ENCODE measurements at places on chromosomes 6 and 20.

DNA sequence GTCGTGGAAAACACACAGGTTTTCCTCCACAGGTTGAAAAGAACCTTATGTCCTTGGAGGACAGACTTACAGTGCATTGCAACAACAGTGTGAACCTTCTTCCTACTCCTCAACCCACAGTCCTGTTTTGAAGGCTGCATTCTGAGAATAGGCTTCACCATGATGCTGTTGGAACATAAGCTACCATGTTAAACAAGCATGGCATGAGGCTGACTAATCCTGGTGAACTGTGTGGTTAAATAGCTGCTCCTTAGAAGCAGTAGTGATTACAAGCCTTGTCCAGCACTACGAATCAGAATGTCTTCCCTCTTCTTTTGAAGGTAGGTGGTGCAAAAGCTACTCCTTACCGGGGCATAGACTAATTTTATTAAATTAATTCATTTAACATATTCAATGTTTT is 368.5 kb upstream of the EPHA7 start:
- no peak for DNase-seq

DNA sequence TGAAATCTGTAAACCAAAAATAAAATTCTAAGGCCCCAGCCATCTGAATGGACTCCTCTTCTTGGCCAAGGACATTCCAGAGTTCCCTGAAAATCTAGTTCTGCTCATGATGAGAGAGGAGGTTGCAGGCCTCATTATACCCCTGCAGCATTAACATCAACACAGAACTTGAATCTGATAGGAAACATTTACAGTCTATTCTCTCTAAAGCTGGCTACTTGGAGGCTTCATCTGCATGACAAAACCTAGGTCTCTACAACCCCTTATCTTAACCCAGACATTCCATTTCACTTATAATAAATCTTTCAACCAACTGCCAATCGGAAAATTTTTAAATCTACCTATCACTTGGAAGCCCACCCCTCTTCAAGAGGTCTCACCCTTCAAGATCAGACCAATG is 15.7 kb downstream of the RTN4IP1 start:
- DNase-seq, result no peak

GRCh38 chr6:52572536-52572935 is 4.3 kb downstream of the TRAM2 start:
- DNase-seq, result no peak

GRCh38 chr20:49483018-49483695 is 689 bp upstream of the KCNB1 start:
- no peak for DNase-seq

GRCh38 chr6:104929353-104929752 is 27.6 kb upstream of the LIN28B start:
- no peak for DNase-seq

GRCh38 chr6:34067814-34068213 is 78.1 kb downstream of the GRM4 start:
- DNase-seq, result no peak

GRCh38 chr6:45265246-45265645 is 62.9 kb upstream of the RUNX2 start:
- DNase-seq, result no peak

DNA sequence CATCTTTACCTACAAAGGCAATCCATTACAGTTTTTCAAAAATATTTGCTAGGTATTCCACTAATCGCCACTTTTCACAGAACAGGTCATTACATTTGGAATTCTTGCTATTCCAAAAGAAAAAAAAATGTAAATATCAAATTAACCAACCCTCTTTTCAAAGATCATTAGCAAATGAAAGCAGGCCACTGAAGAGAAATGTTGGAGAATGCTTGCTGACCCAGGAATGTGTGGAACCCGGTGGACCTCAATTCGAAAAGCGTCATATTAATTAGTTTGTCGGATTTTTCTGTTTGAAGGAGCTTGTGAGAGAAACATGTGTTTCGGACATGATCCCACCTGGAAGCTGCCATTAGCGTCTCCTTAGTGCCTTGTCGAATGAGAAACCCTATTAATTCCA is 27.9 kb upstream of the SERPINB9 start:
- no peak for DNase-seq

GRCh38 chr6:33490198-33490597 is 35.8 kb downstream of the ZBTB9 start:
- DNase-seq, result no peak

DNA sequence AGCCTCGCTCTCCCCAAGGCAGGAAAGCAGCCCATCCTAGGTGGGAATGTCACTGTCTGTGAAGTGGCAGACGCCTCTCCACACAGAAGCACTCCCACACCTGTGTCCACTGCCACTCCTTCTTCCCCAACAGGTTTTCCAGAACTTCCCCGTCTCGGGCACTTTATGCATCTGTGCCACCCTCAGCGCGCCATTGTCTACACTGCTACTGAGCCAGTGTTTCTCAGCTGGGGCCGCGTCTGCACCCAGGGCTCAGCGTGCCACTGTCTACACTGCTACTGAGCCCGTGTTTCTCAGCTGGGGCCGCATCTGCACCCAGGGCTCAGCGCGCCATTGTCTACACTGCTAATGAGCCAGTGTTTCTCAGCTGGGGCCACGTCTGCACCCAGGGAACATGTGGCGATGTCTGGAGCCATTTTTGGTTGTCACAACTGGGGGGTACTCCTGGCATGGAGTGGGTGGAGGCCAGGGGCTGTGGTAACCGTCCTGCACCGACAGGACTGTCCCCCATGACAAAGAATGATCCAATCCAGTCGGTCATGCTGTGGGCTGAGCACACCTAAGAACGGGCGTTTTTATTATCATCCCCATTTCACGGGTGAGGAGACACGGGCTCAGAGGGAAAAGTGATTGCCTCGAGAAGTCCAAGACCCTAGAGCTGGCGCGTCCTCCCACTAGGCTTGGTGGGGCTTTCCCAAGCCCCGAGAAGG is 41.7 kb upstream of the ZBP1 start:
- peak; percentile 13 for DNase-seq

GRCh38 chr20:50153500-50154377 is at the start of gene PEDS1:
Gene PEDS1 (minus strand): TSS chr20:50153723. CDS start chr20:50153637, 86 bp downstream.
- DNase-seq, result peak; percentile 90

DNA sequence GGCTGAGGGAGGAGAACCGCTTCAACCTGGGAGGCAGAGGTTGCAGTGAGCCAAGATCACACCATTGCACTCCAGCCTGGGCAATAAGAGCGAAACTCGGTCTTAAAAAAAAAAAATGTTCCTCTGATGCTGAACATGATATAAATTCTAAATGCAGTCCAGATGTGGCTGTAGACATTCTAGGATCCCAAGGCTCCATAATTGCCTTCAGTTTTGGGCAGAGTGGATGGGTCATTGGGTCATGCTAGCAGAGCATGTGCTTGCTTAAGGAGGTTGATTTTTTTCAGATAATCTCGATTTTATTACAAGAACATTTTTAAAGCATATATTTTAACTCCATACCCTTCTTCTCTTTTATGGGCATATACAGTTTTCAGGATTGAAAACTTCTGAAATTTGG is 112.0 kb downstream of the UTRN start:
- no peak for DNase-seq

DNA sequence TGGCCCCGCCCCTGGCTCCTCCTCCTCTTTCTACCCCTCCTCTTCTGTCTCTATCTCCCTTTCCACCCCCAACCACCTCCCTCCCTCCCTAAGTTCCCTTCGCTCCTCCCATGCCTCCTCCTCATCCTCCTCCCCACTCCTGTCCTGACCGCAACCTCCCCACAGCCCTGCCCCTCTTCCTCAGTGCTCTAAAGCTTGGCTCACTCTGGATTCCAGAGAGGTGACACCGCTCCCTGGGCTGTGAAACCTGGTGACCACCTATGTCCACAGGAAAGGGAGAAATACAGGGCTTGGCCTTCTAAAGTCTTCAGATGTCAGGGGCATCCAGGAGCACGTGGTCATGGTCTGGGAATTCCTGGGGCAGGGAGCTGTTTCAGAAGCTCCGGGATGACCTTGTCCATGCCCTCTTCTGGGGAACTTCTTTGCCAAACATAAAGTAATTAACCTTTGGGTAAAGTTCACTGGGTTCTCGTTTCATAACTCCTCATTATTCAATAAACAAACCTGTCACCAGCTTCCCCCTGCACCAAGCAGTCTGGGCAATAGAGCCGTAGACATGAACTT is 345 bp upstream of the CST5 start:
- no peak for DNase-seq

DNA sequence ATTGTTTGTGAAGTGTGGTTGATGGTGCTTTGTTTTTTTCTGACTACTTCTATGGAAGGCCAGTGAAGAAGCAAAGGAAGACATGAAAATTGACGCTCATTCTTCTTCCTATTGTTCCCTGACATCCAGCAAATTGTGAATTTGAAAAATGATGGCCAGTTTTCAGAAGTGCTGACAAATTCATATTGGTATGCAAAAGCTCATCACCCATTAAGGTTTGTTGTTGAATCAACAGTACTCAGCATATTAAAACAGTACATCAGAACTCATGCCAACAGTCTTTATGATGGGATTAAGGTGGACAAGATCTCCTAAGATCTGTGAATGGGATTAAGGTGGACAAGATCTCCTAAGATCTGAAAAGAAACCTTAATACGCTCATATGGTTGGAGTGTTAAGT is 1.0 kb upstream of the MTG2 start:
- no peak for DNase-seq

- no peak for DNase-seq
Measured at GRCh38 chr20:6006603-6006949, 47.3 kb downstream of the LRRN4 start.

DNA sequence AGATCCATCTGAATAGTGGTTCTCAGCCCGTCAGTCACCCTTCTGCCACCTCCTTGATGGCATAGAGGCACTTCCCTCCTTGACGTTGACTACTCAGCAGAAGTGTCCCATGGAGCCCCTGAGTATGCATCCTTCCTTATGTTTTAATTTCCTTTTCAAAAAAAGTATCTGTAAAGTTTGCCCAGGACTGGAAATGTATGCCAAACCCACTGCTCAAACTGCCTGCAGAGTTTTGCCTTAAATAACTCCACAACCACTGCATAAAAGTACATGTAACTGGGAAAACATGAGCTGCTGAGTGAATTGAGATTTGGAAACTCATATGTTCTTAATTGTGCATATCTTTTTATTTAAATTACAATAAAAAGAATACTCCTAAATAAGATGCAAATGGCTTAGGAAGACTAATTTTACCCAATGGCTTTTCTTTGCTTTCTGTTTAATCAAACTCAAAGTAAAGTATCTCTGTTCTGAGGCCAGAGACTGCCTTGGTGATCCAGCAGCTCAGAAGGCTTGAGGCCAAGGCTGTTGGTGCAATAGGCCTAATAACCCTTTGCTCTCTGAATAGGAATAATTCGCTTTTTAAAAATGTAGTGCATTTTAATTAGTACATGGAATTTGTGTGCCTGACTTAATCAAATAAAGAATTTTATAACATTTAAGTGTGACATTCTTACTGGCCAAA is 90.4 kb downstream of the FNDC1 start:
- no peak for DNase-seq

DNA sequence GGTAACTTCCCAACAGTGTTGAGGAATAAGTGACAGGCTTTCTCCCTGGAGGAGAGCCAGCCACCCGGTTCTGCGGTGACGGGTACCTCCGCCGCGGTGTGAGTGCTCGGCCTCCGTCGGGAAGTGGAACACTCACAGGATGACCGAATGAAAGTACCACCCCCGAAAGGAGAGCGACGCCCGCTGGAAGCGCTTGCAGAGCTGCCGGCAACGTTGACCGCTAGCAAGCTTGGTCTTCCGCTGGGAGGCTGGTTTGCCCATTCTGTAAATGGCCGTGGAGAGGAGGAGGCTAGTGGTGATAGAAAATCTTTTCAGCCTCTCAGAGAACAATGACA is 614 bp upstream of the TMEM242 start:
- peak; percentile 60 for DNase-seq

DNA sequence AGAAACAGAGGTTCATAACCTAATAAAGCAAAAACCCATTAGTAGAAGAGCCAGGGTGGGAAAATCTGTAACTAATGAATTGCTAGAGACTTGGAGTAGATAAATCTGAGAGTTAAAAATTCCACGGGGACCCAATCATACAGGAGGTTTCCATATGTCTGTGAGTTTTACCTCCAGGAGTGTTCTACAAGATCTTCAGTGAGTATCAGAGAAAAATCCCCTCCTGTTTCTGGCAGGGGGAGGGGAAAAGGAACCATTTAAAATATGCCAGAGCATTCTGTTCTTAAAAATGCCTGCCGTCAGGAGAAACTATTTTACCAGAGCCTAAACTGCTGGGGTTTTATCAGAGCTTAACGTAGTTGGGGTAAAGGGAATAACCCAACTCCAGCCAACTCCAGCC is 54.0 kb upstream of the PLN start:
- DNase-seq, result no peak

DNA sequence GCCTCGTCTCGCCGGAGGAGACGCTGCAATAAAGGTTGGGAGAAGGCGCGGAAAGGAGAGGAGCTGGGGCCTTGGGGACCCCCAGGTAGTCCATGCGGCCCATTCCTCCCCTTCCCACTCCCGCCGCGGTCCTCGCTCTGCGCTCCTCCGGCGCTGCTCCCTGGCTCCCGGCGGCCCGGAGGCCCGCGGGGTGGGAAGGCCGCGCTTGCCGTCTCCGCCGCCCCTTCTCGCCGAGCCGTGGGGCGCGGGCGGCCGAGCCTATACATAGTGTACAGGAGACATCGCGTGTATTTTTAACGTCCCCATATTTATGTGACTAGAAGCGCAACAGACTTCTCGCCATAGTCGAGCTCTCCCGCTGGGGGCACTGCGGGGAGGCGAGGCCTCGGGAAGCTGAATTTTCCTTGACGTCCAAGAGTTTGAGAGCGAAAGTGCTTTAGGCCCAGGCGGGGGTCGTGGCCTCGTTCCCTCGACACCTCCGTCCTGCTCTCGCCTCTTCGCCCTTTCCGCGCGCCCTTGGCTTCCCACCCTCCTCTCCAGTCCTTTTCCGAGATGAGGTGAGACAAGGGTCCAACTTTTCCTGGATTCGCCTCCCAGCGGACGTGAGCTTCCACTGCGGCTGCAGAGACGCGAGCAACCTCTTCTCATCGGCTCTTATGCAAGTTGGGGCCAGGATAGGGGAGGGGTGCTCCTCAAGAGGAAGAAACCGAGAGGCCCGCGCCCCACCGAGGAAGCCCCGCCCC is 29.0 kb downstream of the SLC12A5 start:
- DNase-seq, result peak; percentile 37

DNA sequence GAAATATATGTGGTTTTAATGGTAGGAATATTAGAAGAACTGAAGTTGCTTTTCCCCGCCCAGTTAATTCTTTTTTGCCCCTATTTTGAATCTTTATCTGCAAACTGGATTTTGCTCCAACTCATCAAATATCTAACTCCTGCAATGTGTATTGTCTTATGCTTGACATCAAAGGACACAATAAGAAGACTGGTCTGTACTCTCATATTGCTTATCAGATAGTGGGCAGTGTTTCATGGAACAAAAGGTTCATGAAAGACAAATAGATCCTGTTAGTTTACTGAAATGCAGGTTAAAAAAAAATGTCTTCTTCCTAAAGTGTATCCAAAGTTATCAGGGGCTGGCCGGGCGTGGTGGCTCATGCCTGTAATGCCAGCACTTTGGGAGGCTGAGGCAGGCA is 27.7 kb upstream of the GTF3C6 start:
- DNase-seq, result no peak

GRCh38 chr20:10330071-10330470 is 104.0 kb downstream of the MKKS start:
- no peak for DNase-seq

- DNase-seq, result no peak
Measured at GRCh38 chr20:51512645-51513044, 29.9 kb downstream of the NFATC2 start.

Measured in activated naive CD8-positive, alpha-beta T cell treated with anti-CD3 and anti-CD28 coated beads, Interleukin-2, amount 10 ng/mL, durations not matched to agents 7 days and 5 days (primary cell).